ENCODE measurements at places on chromosomes 4 and X.

GRCh38 chrX:13376857-13377549 is 57.1 kb upstream of the ATXN3L start:
- DNase-seq: peak; percentile 21

DNA sequence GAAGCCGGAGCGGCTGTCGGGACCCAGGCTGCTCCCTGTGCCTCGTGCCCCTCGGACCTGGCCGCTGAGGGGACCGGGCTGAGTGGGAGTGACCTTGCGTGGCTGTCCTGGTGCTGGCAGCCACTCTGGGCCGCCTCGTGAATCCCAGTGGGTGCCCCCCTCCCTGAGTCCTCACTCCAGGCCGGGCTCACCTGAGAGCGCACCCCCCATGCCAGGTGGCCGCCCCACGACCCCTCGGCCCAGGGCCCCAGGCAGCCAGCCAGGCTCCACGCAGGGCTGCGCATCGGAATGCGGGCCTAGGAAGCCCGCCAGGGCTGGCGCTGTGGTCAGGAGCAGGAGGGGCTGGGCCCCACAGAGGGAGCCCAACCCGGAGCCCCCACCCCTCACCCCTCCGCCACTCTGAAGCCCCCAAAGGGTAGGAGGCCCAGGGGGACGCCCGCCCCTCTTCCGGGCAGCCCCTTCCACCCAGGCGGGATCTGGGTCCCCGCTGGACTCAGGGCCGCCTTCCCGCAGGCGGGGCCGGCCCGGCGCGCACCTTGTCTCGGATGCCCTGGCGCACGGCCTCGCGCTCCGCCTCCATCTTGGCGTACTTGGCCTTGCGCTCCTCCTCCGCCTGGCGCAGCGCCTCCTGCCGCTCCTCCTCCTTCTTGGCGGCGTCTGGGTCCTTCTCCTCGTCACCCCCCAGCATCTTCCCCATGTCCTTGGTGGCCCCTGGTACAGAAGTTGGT is 33.9 kb downstream of the CPLX1 start:
- DNase-seq: peak; percentile 59

DNA sequence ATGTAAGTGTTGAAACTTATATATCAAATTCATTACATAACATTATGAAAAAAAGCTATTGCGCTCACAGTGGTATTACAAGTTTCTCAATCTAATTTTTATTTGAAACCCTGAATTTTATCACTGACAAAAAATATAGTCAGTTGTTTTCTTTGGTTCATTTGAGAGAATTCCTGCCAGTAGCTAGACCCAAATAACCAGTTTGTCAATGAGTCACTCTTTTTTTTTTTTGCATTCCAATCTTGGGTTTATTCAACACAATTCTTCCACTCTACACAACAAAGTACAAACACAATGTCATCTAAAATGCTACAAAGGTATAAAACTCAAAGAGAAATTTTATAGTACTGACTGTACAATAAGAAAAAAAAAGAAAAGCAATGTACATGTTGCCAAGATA is 13.1 kb downstream of the HPF1 start:
- DNase-seq: no peak

GRCh38 chr4:120096508-120097297 is 30.1 kb upstream of the MAD2L1 start:
- DNase-seq: no peak

- DNase-seq: no peak
These were observed 8.2 kb downstream of the RTL3 start for GRCh38 chrX:78650906-78651437.

DNA sequence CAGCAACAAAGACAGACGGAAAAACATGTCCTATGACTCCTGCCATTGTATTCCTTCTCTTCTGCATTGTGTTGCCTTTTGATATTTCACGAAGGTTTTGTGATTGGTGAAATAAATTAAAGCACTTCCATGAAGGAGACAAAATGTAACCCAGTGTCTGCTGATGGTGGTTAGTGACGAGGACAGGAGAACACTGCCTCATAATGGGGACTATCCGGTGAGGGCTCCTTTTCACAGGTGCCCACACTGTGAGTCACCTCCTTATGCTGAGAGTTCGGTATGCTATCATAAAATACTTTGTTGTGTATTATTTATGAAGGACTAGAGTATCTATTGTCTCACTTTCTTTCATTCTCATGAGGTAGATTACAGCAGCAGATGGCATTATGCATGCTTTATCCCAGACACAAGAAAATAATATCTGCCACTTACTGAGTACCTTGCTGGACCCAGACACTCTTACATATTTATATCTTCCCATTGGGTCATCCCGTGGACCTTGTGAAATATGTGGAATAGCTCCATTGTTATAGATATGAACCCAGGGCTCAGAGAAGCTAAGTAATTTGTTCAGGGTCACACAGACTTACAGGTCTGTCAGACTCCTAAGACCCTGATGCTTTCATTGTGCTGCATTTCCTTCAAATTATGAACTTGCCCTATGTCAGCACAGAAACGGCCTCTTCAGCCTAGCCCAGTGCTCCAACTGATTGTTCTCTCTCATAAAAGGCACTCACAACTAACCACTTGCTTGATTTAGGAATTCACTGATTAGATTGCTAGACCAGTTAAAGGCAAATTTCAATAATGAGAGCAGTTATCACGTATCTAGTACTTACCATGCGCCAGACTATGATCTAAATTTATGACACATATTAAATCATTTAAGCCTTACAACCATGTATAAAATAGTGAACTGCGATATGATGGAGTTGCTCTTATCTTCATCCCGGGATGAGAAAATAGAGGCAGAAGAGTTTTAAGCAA is 31.2 kb downstream of the PLS3 start:
- no peak for DNase-seq

GRCh38 chrX:15870310-15870709 is 15.7 kb upstream of the AP1S2 start:
- no peak for DNase-seq

DNA sequence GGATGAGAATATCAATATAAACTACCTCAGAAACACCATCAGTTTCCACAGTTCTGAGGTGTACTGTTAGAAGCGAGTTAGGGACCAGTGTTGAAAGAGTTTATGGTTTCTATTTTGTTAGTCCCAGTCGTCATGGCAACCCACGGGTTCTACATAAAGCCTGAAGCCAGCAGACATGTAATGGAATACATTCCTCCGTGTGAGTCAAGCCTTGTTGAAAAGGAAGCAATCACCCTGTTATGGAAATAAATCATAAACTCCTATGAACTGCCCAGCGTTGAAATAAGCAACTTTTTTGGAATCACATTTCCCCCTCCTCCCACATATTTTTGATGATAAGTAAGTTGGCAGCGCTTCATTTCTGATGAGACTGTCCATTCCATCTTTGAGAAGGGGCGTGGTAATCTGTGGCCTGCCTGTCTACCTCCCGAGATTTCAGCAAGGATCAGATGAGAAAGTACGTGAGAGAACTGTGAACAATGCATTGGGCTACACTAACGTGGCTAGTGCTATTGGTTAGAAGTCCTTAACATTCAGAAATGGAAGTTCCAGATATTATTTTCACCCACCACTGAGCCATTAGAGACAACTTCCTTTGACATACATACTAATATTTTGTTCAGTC is 40.4 kb upstream of the PDHA1 start:
- no peak for DNase-seq

GRCh38 chr4:47373709-47374108 is 89.8 kb downstream of the COMMD8 start:
- DNase-seq: no peak

GRCh38 chr4:105399532-105400161 is 74.2 kb downstream of the PPA2 start:
- no peak for DNase-seq

- no peak for DNase-seq
These were observed 2.5 kb upstream of the DDX60 start for GRCh38 chr4:168321006-168321405.

DNA sequence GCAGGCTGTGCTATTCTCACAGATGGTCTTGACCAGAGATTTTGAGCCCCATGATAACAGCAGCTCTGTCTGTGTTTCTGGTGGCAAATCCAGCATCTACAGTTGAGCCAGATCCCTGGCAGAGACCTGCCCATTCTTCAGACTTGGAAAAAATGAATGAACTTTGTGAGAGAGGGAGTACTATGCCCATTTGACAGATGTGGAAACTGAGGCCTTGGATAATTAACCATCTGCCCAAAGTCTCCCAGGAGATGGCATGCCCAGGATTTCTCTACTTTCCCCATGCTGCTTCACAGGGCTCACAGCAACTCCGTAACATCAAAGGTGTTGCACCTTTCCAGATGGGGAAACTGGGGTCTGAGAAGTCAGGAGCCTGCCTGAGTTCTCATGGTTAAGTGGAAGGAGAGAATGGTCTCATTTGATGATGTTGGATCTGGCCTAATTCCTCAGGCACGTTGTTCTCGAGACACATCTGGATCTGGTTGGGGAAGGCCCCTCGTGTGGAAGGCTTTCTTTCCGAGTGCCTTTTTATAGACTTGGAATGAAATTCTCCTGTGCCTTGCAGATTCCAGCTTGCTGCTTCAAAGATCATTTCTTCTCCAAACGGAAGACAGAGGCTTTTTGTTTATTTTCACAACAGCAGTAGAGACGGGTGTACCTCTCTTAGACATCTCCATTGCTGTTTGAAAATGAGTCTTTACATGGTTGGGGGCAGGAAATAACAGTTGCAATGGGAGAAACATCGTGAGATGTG is 73.3 kb upstream of the STX18 start:
- DNase-seq: no peak

DNA sequence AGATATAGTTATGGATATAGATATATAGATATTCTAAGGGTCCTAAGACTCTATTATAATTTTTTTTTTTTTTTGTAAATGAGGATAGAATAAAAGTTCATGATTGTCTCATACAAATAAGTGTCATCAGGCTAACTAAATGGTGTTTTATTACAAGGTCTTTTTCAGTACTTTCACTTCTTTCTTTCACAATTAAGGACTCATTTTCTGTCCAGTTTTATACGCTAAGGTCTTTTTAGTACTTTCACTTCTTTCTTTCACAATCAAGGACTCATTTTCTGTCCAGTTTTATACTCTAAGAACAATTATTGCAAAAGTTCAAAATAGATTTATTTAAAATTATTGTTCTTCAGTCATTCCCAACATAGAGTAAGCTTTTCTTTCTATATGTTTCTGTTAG is 32.7 kb downstream of the RUFY3 start:
- no peak for DNase-seq

DNA sequence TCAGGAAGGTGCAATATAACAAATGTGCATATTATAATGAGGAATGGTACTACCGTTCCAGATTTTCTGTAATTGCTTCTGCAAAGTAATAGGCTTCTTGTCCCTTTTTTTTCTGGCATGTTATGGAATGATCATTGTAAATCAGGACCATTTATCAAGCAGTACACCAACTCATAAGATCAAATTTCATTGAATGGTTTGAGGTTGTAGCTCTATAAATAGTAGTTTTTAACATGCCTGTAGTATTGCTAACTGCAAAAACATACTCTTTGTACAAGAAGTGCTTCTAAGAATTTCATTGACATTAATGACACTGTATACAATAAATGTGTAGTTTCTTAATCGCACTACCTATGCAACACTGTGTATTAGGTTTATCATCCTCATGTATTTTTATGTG is 12.6 kb downstream of the IBSP start:
- DNase-seq: no peak

GRCh38 chr4:176259330-176260090 is 9.5 kb downstream of the ASB5 start:
- no peak for DNase-seq

- no peak for DNase-seq
These were observed 49.2 kb downstream of the FBXW7 start for GRCh38 chr4:152486429-152487389.

GRCh38 chr4:1204828-1205585 is 32.6 kb upstream of the SPON2 start:
- no peak for DNase-seq

GRCh38 chrX:70754169-70754848 is 154.2 kb downstream of the TEX11 start:
- DNase-seq: peak; percentile 24

- no peak for DNase-seq
These were observed 41.9 kb downstream of the TSC22D3 start for GRCh38 chrX:107733686-107734085.

DNA sequence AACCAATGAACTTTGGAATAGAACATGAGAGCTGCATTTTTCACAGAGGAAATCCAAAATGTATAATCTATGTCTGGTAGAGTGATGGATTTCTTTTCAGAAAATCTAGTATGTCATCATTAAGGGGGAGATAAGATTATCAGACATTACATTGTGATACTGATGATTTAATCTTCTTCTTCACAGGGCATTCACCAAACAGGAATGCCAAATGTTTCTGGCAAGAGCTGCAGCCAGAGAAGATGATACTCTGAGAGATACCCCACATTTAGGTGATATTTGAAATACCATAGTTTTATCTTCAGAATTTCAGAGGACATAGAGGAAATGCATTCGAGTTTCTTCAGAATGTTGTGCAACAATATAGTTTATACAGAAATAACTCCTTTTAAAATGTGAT is 1523.7 kb upstream of the ADGRL3 start:
- DNase-seq: no peak

DNA sequence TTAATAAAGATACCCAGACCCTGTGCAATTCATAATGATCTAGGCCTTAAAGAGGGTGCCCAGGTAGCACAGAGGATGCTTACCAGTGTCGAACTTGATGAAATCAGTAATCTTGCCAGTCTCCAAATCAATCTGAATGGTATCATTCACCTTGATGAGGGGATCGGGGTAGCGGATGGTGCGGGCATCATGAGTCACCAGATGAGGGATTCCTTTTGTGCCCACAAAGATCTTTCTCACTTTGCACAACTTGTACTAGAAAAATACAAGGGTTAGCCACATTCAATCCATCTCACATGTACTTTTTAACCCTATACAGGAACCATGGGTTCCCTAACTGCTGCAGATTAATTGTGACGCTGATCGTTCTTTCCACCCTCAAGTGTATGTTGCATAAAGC is 3.3 kb downstream of the RPS4X start:
- peak; percentile 37 for DNase-seq

- no peak for DNase-seq
These were observed 38.4 kb upstream of the STS start for GRCh38 chrX:7109049-7109531.

DNA sequence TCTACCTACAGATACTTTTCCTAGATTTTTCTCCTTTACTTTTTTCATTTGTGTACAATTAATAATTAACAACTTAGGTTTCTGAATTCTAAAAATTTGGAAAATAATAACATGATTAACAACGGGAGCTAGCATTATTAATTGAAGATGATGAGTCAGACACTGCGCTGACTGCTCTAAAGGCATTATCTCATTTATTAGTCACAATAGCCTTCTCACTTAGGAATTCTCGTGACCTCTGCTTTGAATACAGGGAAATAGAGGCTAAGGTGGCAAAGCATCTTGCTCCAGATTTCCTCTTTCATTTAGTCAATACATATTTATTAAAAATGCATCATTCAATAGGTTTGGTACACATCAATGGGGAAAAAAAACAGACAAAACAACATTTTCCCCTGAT is 441.3 kb downstream of the PCDH18 start:
- DNase-seq: no peak

Measured in stimulated activated CD8-positive, alpha-beta memory T cell treated with anti-CD3 and anti-CD28 coated beads, Interleukin-4, amount 100 ng/mL, for 48 hours (primary cell).